Activated T-helper 1 cell treated with anti-CD3 and anti-CD28 coated beads, Interleukin-12 subunit alpha, Interleukin-12 subunit beta, Interleukin-2, Interleukin-4 antibody, amounts not matched to agents 30 ng/mL and 10 ng/mL and 1 ng/mL, durations not matched to agents 14 hours and 24 hours and 36 hours (primary cell): ENCODE measurements at places on chromosomes 16 and 17. TPM values are rescaled to one million over a fixed set of nuclear protein-coding genes. Genes with fewer than 3 reads are reported as not detected.
A peak's percentile ranks its signal among the peaks of the same experiment; 100 is the strongest.

CA10 gene
- not detected in 2 replicates for total RNA-seq

DNA sequence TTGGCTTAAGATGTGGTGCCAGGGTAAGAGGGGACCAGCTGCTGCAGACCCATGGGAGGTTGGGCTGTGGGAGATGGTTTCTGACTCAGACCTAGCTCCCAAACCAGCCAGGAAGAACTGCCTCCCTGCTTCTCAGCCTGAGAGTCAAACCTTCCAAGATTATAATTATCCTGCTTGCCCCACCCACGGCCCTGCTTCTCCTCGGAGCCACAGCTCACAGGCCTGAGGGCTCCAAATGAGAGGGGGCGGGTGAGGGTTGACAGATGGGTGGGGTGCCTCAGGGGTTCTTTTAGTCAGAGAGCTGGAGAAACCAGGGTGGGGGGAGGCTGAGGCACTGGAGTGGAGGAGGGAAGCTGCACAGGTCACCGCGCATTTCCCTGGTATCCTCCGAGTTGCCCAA is 28.7 kb upstream of the GRIN2A start:
- no peak for DNase-seq
- no peak overlapping the region for H3K27ac ChIP-seq
- H3K4me3 ChIP-seq = no peak overlapping the region
- H3K36me3 ChIP-seq = no peaks in the 10 kb centered on the region

CSH1 gene
- not detected in 2 replicates for total RNA-seq

DNA sequence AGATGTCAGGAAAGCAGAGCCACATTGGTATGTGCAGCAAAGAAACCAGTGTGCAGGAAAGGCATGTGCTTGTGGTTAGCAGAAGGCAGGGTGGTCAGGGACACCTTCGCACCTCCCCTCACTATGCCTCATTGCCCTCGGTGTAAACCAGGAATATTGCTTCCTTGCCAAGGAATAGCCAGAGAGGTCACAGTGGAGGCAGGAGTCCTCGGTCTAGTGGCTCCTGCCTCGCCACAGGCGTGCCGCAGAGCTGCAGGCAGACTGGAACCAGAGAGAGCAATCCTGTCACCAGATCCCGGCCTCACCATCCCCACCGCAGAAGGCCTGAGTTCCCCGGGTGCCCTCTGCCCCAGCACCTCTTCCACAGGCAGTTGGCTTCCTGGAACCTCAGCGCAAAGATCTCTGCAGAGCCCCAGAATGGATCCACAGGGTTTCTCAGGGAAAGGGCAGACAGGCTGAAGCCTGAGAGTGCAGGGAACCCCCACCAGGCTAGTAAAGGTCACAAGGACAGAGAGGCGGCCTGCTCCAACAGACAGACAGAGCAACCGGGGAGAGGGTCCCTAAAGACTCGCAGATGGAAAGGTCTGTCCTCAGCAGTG is 21.6 kb downstream of the CCDC182 start:
- H3K4me1 ChIP-seq = no peaks in the 10 kb centered on the region
- no peak overlapping the region for H3K27ac ChIP-seq
- H3K36me3 ChIP-seq = no peaks in the 10 kb centered on the region

DNA sequence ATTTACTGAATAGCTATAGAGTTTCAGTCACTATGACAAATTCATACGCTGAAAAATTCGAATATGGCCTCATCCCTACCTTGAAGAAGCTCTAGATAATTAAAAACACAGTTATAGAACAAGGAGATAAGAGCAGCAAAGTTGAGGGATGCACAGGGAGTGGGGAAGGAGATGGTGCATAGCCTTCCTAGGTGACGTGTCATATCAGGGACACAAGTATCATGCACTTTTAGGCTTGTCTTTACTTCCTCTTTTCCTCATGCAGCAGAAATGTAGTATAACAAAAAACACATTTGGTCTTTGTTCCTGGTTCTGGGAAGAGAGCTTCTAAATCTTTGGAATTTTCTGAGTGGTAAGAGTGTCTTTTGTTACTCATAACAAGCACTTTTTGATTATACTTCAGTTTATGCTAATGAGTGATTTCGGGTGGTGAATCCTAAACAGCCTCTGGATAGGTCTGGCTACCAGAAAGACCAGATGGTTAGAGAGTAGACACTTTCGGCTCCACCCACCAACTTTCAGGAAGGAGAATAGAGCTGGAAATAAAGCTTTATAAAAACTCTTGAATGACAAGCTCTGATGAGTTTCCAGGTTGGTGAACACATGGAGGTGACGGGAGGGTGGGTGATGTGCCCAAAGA is 341.4 kb downstream of the UTP18 start:
- H3K27me3 ChIP-seq = peaks cover 14% of the 10 kb centered on the region
- no peak overlapping the region for H3K4me3 ChIP-seq
- no peaks in the 10 kb centered on the region for H3K36me3 ChIP-seq
- no peak for DNase-seq
- no peak overlapping the region for H3K27ac ChIP-seq

DNA sequence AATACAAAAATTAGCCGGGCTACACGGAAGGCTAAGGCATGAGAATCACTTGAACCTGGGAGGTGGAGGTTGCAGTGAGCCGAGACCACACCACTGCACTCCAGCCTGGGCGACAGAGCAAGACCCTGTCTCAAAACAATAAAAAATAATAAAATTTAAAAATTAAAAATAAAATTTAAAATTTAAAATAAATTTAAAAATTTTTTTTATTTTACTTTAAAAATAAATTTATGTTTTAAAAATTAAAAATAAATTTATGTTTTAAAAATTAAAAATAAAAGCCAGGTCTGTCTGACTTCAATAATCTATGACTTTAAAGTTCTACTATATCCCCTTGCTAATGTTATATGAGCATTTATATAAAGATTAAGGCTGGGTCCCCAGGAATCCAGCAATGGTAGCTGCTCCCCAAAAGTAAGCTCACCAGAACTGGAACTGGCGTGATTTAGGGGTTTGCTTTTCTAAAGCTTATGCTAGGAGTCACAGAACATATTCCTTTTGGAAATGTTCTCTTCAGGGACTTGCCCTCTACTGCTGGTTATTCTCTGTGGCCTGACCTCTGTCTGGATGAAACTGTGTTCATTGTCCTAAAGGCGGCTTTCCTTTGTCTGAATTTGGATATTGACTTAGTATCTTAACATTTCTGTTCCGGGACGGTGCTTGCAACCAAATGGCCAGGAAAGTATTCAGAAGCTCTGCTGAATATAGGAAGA is 140.2 kb upstream of the NOL11 start:
- no peaks in the 10 kb centered on the region for H3K27me3 ChIP-seq
- no peak overlapping the region for H3K4me3 ChIP-seq
- H3K4me1 ChIP-seq = no peaks in the 10 kb centered on the region
- peaks cover 3% of the 10 kb centered on the region for H3K36me3 ChIP-seq
- no peak for DNase-seq

DNA sequence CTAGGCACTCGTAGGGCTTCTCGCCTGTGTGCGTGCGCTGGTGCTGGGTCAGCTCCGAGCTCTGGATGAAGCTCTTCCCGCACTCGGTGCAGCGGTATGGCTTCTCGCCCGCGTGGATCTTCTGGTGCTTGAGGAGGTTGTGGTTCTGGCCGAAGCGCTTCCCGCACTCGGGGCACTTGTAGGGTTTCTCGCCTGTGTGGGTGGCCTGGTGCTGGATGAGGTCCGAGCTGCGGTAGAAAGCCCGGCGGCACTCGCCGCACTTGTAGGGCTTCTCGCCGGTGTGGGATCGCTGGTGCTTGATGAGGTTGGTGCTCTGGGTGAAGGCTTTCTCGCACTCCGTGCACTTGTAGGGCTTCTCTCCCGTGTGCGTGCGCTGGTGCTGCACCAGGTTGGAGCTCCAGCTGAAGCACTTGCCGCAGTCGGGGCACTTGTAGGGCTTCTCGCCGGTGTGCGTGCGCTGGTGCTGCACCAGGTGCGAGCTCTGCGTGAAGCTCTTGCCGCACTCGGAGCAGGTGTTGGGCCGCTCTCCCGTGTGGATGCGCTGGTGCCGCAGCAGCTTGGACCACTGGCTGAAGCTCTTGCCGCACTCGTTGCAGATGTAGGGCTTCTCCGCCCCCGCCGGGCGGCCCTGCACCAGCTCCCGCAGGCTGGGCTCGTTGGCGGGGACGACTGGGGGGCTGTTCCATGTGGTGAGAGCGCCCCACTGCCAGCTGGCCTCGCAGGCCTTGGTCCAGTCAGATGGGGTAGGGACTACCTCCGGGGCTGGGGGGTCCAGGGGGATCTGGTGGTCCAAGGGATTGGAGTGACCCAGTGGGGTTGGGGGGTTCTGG is 3.5 kb downstream of the ZNF629 start:
- H3K27me3 ChIP-seq = peaks cover 32% of the 10 kb centered on the region
- H3K27ac ChIP-seq = no peak overlapping the region
- no peak overlapping the region for H3K4me3 ChIP-seq
- DNase-seq = no peak

GRCh38 chr17:68006797-68007196 is 10.5 kb upstream of the C17orf58 start:
- H3K27ac ChIP-seq = no peak overlapping the region
- no peak for DNase-seq
- peaks cover 9% of the 10 kb centered on the region for H3K27me3 ChIP-seq
- no peaks in the 10 kb centered on the region for H3K36me3 ChIP-seq

DNA sequence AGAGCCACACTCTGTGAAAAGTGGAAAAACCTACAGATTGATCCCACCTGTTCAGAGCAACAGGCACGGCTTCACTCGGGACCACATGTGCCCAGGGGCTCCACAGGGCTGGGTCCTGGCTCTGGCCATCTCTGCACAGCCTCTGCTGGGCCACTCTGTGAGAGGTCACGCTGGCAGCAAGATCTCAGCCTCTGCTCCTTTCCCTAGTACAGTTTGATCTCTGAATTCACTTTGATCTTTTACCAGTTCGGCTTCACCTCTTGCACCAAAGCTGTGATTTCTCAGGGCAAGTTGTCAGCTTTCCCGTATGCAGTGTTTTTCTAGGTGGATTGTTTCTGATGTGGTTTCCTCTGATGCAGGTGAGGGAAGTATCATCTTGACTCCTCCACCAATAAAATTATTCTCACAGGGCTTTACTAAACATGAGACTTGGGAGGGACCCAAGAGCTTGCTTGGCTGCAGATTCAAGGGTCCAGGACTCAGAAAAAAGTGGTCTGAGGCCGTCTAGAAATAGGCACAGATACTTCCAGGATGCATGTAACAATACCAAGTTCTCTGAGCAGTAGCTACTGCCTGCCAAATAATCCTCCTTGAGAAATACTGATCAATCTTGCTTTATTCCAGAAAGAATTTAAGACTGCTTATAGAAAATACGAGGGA is 24.0 kb upstream of the ALDH3A1 start:
- peak overlapping the region; percentile 7 for H3K4me3 ChIP-seq
- H3K27ac ChIP-seq = peak overlapping the region; percentile 48
- peaks cover 42% of the 10 kb centered on the region for H3K4me1 ChIP-seq
- peaks cover 10% of the 10 kb centered on the region for H3K36me3 ChIP-seq
- peak; percentile 14 for DNase-seq

GRCh38 chr17:10125531-10126275 is 72.7 kb downstream of the GAS7 start:
- DNase-seq = no peak
- H3K4me1 ChIP-seq = peaks cover 8% of the 10 kb centered on the region
- H3K4me3 ChIP-seq = no peak overlapping the region
- H3K27me3 ChIP-seq = no peaks in the 10 kb centered on the region
- no peak overlapping the region for H3K27ac ChIP-seq
